ENCODE measurements at places on chromosomes 13 and 19. TPM values are rescaled to one million over a fixed set of nuclear protein-coding genes. Genes with fewer than 3 reads are reported as not detected.

Gene FPR1
- total RNA-seq = not detected

Gene HSH2D
- 23.6 TPM for total RNA-seq

Gene ZNF223
- 0.55 TPM for total RNA-seq

Gene KMT5C
- 34.2 TPM for total RNA-seq

Gene SULT2A1
- total RNA-seq = not detected

DNA sequence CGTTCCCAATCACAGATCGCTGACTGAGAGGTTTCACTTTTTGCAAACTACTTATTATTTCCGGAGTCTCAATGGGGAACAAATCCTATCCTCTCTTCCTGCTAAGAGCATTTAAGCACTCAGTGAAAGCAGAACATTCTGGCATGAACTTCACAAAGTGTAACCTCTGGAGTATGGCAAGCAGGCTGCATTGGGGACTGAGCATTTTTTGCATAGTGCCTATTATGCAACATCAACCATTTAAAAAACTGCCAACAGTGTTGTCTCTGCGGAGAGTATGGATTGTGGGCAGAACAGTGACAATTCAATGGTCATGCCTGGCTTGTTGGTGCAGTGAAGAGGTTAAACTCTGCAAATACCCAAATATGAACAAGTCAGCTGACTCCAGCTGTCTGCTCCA lies 484.6 kb downstream of the OLFM4 start:
- no peak overlapping the region for H3K27ac ChIP-seq
- no peak for DNase-seq
- H3K4me1 ChIP-seq = no peaks in the 10 kb centered on the region
- no peaks in the 10 kb centered on the region for H3K27me3 ChIP-seq
- H3K36me3 ChIP-seq = no peaks in the 10 kb centered on the region

DNA sequence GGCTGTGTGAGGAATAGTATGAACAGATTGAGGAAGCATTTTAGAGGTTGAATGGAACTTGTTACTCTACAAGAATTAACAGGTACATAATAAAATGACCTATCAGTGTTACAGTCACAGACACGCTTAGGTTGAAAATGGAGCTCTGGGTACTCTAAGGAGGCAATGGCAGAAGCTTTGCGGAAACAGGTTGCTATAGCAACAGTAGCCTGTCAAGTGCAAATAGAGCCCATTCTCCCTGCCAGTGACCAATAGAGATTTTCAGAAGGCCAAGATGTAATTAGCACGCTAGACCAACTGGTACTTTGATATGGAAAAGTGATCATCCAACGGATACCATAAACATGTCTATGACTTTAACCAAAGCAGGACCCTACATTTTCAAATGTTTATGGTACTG lies 148.5 kb upstream of the FREM2 start:
- H3K4me3 ChIP-seq = no peak overlapping the region
- H3K27ac ChIP-seq = no peak overlapping the region
- no peaks in the 10 kb centered on the region for H3K27me3 ChIP-seq
- H3K4me1 ChIP-seq = no peaks in the 10 kb centered on the region

DNA sequence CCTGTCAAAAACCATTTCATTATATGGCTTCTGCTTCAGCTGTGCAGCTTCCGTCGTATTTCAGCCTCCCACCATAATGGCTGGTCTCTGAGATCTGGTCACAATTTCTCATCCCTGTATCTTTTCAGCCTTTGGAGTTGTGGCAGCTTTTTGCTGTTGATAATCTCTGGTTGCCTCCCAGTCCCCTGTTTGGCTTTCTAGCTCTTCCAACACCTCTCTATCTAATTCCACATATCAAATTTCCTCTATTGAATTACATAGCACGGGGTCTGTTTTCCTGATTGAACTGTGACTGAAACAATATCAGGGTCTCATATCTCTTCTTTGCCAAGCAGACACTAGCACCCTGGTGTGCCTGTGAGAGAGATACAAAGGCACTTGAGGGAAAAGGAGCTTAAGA lies 222.1 kb upstream of the OBI1 start:
- H3K4me3 ChIP-seq = no peak overlapping the region
- H3K27me3 ChIP-seq = peaks cover 2% of the 10 kb centered on the region
- H3K27ac ChIP-seq = no peak overlapping the region
- no peaks in the 10 kb centered on the region for H3K4me1 ChIP-seq
- DNase-seq = no peak

GRCh38 chr19:20371911-20372310 lies 193.7 kb downstream of the ZNF737 start:
- peaks cover 4% of the 10 kb centered on the region for H3K27me3 ChIP-seq
- DNase-seq = no peak

- H3K4me3 ChIP-seq = no peak overlapping the region
- H3K4me1 ChIP-seq = peaks cover 4% of the 10 kb centered on the region
- no peak for DNase-seq
- no peaks in the 10 kb centered on the region for H3K27me3 ChIP-seq
- no peaks in the 10 kb centered on the region for H3K36me3 ChIP-seq
Measured at GRCh38 chr19:13887517-13887916, 10.6 kb downstream of the NANOS3 start.

DNA sequence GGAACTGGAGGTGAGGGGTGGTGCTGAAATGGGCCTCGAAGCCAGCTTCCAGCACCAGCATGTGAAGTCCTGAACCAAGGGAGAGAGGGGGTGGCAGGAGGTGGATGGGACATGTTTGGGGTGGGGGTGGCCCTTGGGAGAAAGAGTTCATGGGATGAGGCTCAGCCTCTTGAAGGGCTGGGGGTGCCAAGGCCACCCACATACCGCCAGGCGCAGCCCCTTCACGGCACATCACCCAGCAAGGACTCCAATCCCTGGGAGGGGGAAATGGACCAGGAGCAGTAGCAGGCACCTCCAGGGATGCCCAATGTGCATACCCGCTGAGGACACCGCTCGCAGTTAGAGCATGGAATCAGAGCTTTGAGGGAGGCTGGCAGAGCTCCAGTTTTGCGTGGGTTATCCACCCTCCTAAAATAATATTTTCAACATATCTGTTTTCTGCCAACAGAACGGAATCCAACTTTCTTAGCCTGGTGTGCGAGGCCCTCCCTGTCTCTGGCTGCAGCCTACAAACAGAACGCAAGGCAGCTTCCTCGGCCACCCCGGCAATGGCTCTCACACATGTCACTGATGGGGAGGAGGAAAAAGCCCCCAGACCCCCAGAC lies 140.5 kb upstream of the VSTM2B start:
- no peaks in the 10 kb centered on the region for H3K36me3 ChIP-seq
- H3K4me3 ChIP-seq = no peak overlapping the region
- H3K27ac ChIP-seq = no peak overlapping the region
- H3K4me1 ChIP-seq = no peaks in the 10 kb centered on the region
- H3K27me3 ChIP-seq = no peaks in the 10 kb centered on the region

GRCh38 chr13:99652141-99652540 lies 150.9 kb downstream of the TM9SF2 start:
- no peak overlapping the region for H3K27ac ChIP-seq
- peaks cover 20% of the 10 kb centered on the region for H3K4me1 ChIP-seq
- no peak overlapping the region for H3K4me3 ChIP-seq
- no peak for DNase-seq
- no peaks in the 10 kb centered on the region for H3K36me3 ChIP-seq

DNA sequence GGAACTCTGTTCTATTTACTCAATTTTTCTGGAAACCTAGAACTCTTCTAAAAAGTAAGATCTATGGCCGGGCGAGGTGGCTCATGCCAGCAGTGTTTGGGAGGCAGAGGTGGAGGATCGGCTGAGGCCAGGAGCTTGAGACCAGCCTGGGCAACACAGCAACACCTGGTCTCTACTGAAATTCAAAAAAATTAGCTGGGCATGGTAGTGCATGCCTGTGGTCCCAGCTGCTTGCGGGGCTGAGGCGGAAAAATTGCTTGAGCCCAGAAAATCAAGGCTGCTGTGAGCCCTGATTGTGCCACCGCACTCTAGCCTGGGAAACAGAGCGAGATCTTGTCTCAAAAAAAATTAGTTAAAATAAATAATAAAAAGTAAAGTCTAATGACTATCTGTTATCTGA lies 28.6 kb downstream of the F2RL3 start:
- DNase-seq = no peak
- H3K27ac ChIP-seq = no peak overlapping the region
- peaks cover 3% of the 10 kb centered on the region for H3K27me3 ChIP-seq
- no peak overlapping the region for H3K4me3 ChIP-seq
- peaks cover 1% of the 10 kb centered on the region for H3K36me3 ChIP-seq
- no peaks in the 10 kb centered on the region for H3K4me1 ChIP-seq

DNA sequence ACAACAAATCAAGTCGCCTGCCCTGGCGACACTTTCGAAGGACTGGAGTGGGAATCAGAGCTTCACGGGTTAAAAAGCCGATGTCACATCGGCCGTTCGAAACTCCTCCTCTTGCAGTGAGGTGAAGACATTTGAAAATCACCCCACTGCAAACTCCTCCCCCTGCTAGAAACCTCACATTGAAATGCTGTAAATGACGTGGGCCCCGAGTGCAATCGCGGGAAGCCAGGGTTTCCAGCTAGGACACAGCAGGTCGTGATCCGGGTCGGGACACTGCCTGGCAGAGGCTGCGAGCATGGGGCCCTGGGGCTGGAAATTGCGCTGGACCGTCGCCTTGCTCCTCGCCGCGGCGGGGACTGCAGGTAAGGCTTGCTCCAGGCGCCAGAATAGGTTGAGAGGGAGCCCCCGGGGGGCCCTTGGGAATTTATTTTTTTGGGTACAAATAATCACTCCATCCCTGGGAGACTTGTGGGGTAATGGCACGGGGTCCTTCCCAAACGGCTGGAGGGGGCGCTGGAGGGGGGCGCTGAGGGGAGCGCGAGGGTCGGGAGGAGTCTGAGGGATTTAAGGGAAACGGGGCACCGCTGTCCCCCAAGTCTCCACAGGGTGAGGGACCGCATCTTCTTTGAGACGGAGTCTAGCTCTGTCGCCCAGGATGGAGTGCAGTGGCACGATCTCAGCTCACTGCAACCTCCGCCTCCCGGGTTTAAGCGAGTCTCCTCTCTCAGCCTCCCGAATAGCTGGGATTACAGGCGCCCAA lies at the start of gene LDLR:
TSS of gene LDLR (plus strand) at position 210 of the 760 bp plus-strand sequence. CDS start at position 296, 86 bp downstream.
- peak; percentile 91 for DNase-seq
- peaks cover 29% of the 10 kb centered on the region for H3K36me3 ChIP-seq
- peak within 1 kb of the TSS; percentile 95 for H3K4me3 ChIP-seq
- H3K4me1 ChIP-seq = peaks cover 40% of the 10 kb centered on the region

DNA sequence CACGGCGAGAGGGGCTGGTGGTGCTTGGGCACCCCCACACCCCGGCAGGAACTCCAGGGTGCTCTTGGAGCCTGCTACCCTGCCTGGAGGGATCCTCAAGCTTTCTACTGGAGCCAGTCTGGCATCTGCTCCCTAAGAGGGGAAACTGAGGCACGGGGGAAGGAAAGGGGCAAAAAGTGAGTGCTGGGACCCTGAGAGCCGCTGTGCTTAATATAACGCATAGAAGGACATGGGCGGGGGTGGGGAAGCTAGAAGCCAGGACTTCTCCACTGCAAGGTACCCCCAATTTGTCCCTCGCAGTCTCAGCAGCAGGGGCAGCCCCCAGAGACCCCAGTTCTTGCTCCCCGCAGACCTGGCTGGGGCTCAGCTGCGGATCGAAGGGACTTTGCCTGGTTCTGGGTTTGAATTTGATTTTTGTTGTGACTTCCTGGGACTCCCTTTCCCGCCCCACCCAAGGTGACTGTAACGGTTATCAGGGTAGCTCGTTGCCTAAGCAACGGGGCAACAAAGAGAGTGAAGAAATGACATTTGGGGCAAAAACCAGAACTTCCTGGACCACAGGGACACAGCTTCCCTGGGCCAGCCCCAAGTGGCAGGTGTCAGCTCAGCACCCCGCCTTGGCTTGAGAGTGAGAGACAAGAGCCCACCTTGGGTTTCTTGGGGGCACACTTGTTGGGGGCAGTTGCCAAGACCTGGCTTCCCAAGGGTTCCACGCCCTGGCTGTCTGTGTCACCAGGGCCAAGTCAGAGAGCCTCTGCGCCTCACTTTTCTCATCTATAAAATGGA lies 638 bp downstream of the ADGRE5 start:
- peaks cover 34% of the 10 kb centered on the region for H3K4me1 ChIP-seq
- DNase-seq = peak; percentile 89
- H3K27me3 ChIP-seq = no peaks in the 10 kb centered on the region

DNA sequence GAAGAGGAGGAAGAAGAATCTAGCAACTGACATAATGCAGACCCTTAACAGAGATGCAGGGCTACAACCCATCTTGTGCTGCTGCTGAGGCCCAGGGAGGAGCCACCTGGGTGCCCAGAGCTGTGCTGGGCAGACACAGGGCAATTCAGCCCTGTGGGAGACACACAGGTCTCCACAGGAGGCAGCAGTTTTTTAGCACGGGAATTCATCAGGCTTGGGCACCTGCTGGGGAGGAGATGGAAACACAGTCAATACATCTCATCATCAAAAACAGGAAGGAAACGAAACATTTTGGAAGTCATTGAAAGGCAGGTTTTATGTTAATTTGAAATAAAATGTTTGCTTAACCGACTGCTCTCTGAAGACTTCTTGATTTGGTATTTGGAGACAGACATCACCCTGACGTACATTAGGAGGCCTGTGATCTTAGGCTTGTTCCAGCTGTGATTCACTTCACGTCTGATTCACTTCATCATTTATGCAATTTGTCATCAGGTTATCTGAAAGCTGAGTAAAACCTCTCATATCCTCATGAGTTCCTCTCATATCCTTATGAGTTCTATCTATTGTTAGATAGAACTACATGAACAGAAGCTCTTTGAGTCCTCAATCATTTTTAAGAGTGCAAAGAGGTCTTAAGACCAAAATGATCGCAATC lies 77.4 kb downstream of the CYSLTR2 start:
- no peak overlapping the region for H3K4me3 ChIP-seq
- no peaks in the 10 kb centered on the region for H3K36me3 ChIP-seq
- H3K27me3 ChIP-seq = no peaks in the 10 kb centered on the region
- peak; percentile 21 for DNase-seq
- H3K27ac ChIP-seq = no peak overlapping the region

GRCh38 chr13:26996965-26997752 lies 174.5 kb downstream of the USP12 start:
- peaks cover 31% of the 10 kb centered on the region for H3K27me3 ChIP-seq
- DNase-seq = peak; percentile 48
- H3K4me3 ChIP-seq = no peak overlapping the region
- H3K36me3 ChIP-seq = no peaks in the 10 kb centered on the region
- H3K4me1 ChIP-seq = peaks cover 8% of the 10 kb centered on the region
- peak overlapping the region; percentile 14 for H3K27ac ChIP-seq

- no peak overlapping the region for H3K27ac ChIP-seq
- peaks cover 3% of the 10 kb centered on the region for H3K27me3 ChIP-seq
- H3K36me3 ChIP-seq = no peaks in the 10 kb centered on the region
- H3K4me3 ChIP-seq = no peak overlapping the region
- H3K4me1 ChIP-seq = no peaks in the 10 kb centered on the region
Measured at GRCh38 chr13:91132786-91133185, 214.7 kb upstream of the MIR17HG start.

GRCh38 chr19:29576761-29577648 lies 29.1 kb upstream of the POP4 start:
- peak; percentile 73 for DNase-seq
- H3K36me3 ChIP-seq = peaks cover 4% of the 10 kb centered on the region
- no peak overlapping the region for H3K4me3 ChIP-seq
- H3K27me3 ChIP-seq = peaks cover 63% of the 10 kb centered on the region
- no peak overlapping the region for H3K27ac ChIP-seq
- peaks cover 23% of the 10 kb centered on the region for H3K4me1 ChIP-seq

- peaks cover 3% of the 10 kb centered on the region for H3K27me3 ChIP-seq
- peak overlapping the region; percentile 99 for H3K27ac ChIP-seq
- peak overlapping the region; percentile 100 for H3K4me3 ChIP-seq
- peaks cover 35% of the 10 kb centered on the region for H3K4me1 ChIP-seq
- peaks cover 46% of the 10 kb centered on the region for H3K36me3 ChIP-seq
Measured at GRCh38 chr19:17861542-17862402, 2.1 kb downstream of the RPL18A start.

Measured in activated CD4-positive, alpha-beta memory T cell treated with anti-CD3 and anti-CD28 coated beads for 36 hours (primary cell).